ENCODE measurements at places on chromosomes 2 and 18.

DNA sequence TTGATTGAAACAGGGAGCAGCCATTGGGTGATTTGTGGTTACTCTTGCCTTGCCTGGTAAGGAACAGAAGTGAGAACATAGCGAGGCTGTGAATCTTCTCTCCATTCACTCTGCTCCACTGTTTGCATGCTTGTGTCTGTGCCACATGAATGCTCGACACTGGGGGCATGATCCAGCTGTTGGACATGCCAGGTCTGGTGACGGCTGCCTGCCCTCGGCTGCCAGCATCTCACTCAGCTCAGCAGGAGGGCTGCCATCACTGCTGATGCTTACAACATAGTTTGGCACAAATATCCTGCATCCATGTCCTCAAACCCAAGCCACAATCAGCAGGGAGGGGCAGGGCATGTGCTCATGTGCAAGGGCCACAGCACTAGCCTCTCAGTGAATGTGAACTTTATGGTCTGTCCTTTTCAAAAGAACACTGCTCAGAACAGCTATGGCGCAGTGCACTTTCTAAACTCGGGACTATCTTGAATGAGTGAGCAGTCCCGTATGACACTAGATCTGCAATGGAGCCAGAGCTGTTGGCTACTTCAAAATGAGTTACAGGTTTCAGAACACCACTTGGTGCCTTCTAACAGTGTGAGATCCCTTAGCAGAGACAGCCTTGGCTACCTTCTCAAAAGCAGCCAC is 126.3 kb downstream of the NRP2 start:
- no peak for DNase-seq

- DNase-seq, result no peak
These were observed 6.4 kb upstream of the ATP9B start for GRCh38 chr18:79062806-79063205.

DNA sequence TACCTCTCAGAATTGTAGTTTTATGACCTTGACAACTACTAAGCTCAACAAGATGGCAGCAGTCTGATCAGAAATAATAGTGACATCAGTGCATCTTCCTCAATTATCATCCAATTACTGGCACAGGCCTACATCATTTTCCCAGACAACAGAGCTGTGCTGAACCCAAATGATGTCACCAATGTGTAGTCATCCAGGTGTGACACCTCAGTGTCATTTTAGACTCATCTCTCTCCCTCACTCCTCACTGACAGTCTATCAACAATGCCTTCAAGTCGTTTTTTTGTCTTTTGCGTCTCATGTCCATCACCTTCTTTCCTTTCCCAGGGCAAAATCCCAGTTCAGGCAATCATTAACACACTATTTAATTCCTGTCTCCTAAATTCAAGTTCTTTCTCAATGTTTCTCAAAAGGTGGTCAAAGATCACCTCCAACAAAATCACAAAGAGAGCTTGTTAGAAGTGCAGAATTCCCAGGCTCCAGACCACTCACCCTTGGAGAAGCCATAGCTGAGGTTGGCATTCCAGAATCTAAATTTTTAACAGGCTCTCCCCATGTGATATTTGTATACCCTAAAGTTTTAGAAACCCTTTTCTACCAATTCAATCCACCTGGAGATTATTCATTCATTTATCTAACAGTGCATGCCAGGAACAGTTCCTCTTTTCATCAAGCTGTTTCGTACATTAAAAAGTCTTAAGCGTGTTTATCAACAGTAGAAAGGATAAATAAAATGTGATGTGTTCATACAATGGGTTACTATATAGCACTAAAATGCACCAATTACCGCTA is 125.3 kb upstream of the KLF7 start:
- DNase-seq, result no peak

DNA sequence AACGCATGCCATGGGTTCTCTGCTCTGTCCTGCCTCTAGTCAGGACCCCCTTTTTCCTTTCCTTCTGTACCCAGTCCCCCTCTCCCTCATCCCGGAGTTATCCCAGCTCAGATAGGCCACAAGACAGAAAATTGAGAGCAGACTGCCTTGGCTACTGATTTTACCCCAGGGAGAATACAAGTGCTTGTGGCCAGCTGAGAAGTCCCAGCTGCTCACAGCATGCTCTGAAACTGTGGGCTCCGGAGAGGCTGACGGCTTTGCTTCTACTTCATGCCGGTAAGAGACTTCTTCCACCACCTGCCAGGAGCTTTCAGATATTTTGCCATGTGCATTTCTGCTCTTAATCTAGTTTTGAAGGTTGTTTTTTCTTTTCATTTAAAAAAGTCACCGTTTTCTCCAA is 20.0 kb upstream of the SIX2 start:
- DNase-seq, result no peak

DNA sequence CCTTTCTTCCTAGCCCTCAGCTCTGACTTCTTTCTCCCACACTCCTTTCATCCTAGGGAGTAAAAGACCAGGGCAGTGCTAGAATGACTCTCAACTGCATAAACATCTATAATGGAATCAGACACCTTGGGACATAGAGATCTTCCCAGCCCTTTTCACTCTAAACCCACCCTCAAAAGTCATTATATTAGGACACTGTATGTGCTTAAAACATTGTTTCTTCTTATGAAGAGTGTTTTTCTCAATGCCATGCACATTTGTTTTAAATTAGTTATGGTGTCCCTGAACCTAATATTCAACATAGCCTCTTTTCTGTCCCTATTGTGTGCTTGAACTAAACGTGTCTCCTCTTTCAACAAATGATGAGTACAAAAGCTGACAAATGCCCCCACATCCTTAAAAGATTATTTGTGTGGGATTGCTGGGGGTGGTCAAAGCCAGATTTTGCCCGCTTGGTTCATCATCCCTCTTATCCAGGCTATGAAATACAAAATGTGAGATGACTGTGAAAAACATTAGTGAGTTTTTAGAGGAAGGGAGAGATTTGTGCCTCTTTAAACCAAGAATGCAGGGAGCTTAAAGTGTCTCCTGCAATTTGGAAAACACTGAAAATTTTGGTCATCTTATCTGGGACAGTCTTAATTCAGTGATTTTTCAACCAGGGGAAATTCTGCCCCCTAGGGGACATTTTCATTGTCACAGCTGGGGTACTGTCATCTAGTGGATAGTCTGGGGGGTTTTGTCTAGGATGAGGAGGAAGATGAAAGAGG is 29.0 kb downstream of the SERPINB5 start:
- DNase-seq, result peak; percentile 21

DNA sequence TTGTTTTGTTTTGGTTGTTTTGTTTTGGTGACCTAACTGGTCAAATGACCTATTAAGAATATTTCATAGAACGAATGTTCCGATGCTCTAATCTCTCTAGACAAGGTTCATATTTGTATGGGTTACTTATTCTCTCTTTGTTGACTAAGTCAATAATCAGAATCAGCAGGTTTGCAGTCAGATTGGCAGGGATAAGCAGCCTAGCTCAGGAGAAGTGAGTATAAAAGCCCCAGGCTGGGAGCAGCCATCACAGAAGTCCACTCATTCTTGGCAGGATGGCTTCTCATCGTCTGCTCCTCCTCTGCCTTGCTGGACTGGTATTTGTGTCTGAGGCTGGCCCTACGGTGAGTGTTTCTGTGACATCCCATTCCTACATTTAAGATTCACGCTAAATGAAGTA is at the start of gene TTR:
Gene TTR, plus strand, starts transcription at position 250 of the 400 bp plus-strand sequence. Its CDS starts 26 bp downstream, at position 276.
- DNase-seq, result no peak

- DNase-seq, result no peak
These were observed 226.1 kb upstream of the LYPD1 start for GRCh38 chr2:132896073-132896472.

DNA sequence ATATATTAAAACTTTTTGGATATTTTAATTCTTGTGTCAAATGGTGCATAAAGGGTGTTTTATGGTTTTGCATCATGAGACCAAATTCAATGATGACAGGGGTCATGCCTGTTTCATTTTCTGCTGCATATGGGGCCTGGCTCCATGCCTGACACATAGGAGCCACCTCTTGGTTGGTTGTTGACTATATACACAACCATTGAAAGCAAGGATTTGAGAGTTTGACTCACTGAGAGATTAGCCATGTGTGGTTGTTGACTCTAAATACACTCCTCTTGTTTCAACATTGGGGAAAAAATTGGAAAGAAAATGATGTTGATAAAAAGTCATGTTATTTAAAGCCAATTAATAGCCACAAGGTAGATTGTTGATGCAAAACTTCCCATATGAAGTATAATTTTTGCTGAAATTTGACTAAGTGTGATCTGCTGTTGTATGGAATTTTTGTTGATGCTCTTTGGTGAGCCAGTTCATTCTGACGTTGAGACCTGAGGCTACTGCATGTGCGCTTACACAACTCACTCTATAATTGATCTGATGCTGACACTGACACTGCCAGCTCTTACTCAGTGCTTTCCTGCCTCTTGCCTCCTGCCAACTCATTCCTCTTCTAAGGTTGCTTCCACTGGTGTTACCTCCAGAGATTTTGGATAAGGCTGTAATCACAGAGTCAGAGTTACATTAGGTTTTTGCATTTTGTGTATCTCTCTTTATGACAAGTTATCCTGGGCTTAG is 446.2 kb upstream of the SLC14A2 start:
- no peak for DNase-seq

DNA sequence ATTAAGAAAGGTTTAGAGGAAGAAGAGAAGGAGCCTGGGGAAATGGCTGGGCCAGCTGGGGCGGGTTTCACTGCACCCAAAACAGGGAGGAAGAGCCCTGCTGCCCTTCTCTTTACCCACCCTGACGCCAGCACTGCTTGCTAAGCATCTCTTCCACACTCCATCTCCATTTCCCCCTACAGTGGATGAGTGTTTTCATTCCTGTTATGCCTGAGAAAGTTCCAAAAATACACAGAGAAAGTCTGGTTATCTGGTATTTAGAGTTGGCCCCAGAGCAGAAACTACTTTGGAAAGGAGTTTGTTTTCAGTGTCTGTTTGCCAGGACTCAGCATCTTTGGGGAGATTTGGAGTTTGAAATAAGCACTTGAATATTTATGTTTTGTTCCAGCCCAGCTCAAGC is 451.0 kb downstream of the SLC4A3 start:
- DNase-seq, result no peak

- no peak for DNase-seq
These were observed 1142.1 kb downstream of the DPP10 start for GRCh38 chr2:115584507-115584906.

- DNase-seq, result no peak
These were observed 15.4 kb upstream of the FOSL2 start for GRCh38 chr2:28377195-28377816.

- DNase-seq, result no peak
These were observed 32.5 kb upstream of the ACAA2 start for GRCh38 chr18:49845629-49846360.

GRCh38 chr2:230680463-230681170 is 32.0 kb upstream of the CAB39 start:
- DNase-seq, result no peak

- DNase-seq, result no peak
These were observed 582 bp downstream of the RTP5 start for GRCh38 chr2:241870081-241870541.

- DNase-seq, result no peak
These were observed 120.9 kb upstream of the CCDC195 start for GRCh38 chr2:224837066-224837465.

GRCh38 chr2:228509021-228509420 is 327.5 kb upstream of the SPHKAP start:
- DNase-seq, result no peak

GRCh38 chr2:202636213-202636513 is 1.4 kb downstream of the FAM117B start:
- no peak for DNase-seq

DNA sequence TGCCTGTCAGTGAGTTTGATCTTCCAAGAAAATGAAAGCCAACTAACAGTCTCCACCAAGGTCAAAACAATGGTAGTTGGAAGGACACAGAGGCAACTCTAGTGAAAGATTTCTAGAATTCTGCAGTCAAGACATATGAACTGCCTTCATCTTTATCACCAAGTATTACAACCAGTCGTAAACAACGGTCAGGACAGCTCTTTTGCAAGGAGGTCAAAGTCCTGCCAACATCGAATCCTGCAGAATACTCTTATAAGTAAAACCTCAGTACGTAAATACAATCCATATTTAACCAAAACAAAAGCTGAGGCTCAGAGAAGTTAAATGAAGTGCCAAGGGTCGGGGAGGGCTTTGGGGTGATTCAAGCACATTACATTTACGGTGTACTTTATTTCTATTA is 3.1 kb downstream of the FEZ2 start:
- no peak for DNase-seq

DNA sequence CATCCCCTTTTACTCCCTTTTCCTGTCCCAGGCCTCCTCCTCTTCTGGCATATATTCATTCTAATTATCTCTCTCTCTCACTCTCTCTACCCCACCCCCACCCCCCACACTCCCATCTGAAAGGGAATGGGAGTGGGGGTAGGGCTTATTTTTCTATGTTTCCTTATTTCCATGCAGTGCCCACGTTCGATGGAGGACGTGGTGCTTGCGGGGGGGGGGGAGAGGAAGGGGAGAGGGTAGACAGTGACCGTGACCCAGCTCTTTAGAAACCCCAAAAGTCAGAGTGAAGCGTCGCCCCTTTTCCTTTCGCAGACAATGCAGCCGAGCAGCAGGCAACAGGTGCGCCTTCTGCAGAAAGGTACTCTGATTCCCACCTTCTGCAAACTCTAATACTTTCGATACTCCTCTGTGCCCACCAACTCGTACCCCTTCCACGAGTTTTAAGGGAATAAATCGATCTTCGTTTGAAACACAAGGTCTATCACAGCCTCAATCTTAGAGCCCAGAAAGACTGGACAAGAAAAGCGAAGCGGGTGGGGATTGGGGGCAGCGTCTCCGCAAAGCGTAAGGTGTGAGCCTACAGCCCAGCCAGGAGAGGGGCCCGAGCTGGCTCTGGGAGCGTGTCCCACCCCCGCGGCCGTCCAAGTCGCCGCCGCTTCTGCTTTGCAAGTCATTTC is 891 bp upstream of the NR4A2 start:
- DNase-seq, result no peak

GRCh38 chr2:220336771-220337170 is 709.3 kb downstream of the SLC4A3 start:
- no peak for DNase-seq

GRCh38 chr2:127615511-127616166 is 30.3 kb upstream of the GPR17 start:
- DNase-seq, result no peak

- DNase-seq, result no peak
These were observed 946.6 kb downstream of the SLC4A3 start for GRCh38 chr2:220574038-220574437.

GRCh38 chr2:12008425-12009061 is 262.1 kb downstream of the LPIN1 start:
- no peak for DNase-seq

GRCh38 chr2:96874198-96874831 is 4.4 kb upstream of the SEMA4C start:
- no peak for DNase-seq

GRCh38 chr2:190947711-190948251 is 66.2 kb downstream of the STAT1 start:
- DNase-seq, result no peak

DNA sequence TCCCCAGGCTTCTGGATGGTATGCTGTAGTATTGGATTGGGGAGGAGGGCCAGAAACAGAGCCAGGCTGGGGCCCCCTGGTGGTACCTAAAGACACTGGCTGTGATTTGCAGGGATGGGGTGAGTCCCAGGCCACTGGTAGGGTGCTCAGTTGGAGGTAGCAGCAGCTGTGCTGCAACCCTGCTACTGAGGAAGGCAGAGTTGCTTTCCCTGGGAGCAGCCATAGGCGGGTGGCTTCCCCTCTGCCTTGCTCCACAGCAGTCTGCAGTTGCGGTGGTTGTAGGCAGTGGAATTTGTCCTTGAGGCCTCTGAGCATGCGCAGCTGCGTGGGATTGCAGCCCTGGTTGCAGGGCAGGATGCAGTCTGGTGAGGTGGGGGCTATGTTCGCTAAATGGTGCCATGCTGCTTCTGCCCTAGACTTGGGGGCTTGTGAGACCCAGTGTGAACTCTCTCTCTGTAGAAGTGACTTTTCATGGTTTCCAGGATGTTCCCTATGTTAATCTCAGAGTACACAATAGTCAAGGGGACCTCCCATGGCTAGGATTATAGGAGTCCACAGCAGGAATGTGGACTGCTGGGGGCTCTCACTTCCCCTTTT is 443.5 kb downstream of the XIRP2 start:
- DNase-seq, result no peak

Measured in SHP77 (cell line).